Tracheal epithelial cell (primary cell): ENCODE measurements at places on chromosomes 3 and 15. TPM values are rescaled to one million over a fixed set of nuclear protein-coding genes. Genes with fewer than 3 reads are reported as not detected.

SEMA6D gene
- 1.7 and 3.8 TPM in 2 replicates for total RNA-seq

DLL4 gene
- under 0.01 TPM in 1 of 2 replicates, not detected in the other for total RNA-seq

THRB gene
- total RNA-seq = 5.1 and 10.0 TPM in 2 replicates

GOLGA8M gene
- not detected in 2 replicates for total RNA-seq

ECE2 gene
- total RNA-seq = under 0.01 TPM in 1 of 2 replicates, not detected in the other

ROPN1B gene
- total RNA-seq = 0.24 TPM in 1 of 2 replicates, not detected in the other

AKAP13 gene
- total RNA-seq = 37.3 and 60.5 TPM in 2 replicates

CCDC51 gene
- 38.1 and 86.5 TPM in 2 replicates for total RNA-seq
